ENCODE measurements at places on chromosomes 7 and 10.

GRCh38 chr7:108146070-108146842 is 16.1 kb upstream of the LAMB4 start:
- no peak for DNase-seq

DNA sequence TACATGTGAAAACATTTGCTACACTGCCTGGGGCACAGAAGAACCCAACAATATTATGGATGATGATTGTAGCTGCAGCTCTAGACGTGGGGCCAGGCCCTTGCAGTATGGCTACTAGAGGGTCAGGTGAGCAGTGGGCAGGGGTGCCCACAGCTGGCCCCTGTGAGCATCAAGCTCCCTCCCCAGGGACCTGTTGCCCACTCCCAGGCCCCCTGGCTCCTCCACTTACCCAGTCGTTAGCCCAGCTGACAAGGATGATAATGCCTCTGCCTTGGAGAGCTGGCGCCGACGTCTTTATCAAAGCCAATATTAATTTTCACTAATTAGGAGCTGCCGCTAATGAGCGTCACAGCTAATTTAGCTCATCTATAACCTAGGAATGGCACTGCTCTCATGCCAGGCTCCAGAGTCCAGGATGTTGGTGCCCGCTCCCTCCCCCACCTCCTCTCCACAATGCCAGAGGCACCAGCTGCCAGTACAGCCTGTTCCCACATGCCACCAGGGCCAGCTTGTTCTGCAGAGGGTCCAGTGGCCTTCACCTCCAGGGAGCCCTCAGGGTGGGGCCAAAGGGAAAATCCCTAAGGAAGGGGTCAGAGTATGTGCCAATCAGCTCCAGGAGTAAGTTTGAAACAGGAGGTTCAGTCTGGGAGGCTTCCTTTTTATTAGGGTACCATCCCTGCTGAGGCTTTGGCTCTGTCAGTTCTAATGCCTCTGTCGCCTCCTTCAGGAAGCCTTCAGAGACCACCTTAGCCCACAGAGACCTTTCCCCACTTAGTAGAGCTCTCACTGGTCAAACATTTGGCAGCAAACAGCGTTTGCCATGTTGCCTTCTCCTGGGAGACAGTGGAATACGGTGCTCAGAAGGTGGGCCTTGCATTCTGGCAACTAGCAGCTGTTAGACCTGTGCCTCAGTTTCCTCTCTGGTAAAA is 77.2 kb downstream of the CDH23 start:
- no peak for DNase-seq

- DNase-seq, result no peak
These were observed 23.6 kb downstream of the GNA12 start for GRCh38 chr7:2820508-2820934.

DNA sequence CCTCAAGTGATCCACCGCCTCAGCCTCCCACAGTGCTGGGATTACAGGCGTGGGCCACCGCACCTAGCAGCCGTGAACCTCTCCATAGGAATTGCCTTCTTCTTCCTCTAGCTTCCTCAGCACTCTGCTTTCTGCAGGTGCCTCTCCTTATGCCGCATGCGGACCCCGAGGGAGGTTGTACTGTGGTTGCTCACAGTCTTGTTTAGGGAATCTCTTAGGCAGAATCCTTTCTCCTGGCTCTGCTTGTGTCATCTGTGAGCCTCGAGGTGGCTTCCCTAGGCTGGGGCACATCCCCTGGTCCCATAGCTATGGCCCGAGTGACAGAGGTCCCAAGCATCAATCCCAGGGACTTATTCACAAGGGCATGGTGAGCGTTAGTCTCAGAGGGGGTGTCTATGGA is 33.2 kb upstream of the GIMAP8 start:
- no peak for DNase-seq

GRCh38 chr10:124323111-124323725 is 95.5 kb downstream of the OAT start:
- no peak for DNase-seq

DNA sequence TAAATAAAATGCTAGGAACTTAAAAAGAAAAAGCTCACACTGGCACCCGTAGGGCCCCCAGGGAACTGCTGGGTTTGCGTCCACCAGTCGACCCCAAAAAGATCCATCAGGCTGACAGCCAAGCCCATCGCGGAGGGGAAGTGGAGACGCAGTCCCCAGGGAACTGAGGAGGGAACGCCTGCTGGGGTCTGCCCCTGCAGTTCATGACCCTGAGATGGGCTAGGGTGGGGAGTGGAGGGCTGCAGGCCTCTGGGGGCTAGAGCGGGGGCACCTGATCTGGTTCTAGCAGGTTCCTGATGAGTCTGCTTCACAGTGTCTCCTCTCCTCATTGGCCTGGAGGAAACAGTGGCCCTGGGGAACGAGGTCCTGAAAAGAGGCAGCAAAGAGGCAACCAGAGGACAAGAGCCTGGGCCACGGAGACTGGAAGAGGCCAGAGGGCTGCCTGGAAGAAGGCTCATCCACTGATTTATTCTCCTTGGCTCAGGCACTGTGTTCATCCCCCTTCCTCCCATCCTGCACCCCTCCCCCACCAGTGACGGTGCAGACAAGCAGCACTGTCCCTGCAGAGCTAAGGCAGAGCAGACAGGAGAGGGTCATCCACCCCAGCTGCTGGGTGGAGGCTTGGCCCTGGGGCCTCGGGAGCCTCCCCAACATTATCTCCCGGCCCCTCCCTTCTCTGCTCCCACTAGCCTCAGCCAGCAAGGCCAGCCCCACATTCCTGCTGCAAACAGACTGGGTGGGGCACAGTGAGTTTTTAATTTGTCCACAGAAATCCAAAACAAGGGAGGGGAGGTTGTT is 24.7 kb upstream of the HSPA12A start:
- DNase-seq, result no peak

- peak; percentile 0 for DNase-seq
These were observed 6.2 kb downstream of the GPRIN2 start for GRCh38 chr10:46550076-46550790.

- DNase-seq, result no peak
These were observed 181.1 kb upstream of the ASAH2 start for GRCh38 chr10:50432211-50433009.

DNA sequence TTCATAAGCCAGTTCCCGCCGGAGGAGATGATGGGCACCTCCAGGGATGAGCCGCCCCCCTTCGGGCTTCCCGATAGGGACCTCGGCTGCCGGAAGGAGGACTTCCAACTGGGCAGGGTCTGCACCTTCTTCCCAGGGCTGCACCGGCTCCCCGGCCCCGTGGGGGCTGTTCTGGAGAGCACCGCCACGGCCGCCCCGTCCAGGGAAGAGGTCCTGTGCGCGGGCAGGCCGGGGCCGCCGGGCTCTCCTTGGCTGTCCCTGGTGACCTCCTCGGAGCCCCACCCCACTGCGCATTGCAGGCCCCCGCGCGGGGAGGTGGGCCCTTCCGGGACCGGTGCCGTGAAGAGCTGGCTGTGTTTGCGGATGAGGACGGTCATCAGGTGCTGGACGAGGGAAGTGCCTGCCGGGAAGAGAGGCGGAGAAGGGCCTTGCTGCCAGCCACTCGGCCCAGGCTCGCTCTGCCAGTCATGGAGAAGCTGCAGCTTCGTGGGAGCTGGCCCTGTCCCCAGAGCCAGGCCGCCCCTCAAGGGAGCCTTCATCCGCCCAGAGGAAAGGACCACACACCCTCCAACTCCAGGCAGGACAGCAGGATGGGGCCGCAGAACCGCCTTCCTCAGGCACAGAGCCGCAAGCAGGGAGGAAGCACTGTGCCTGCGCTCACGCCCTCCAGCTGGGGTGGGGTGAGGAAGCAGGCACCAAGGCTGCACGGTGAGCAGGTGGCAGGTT is 144.4 kb downstream of the MAPK8 start:
- no peak for DNase-seq

GRCh38 chr7:157667261-157667660 is 330.5 kb downstream of the DNAJB6 start:
- no peak for DNase-seq

DNA sequence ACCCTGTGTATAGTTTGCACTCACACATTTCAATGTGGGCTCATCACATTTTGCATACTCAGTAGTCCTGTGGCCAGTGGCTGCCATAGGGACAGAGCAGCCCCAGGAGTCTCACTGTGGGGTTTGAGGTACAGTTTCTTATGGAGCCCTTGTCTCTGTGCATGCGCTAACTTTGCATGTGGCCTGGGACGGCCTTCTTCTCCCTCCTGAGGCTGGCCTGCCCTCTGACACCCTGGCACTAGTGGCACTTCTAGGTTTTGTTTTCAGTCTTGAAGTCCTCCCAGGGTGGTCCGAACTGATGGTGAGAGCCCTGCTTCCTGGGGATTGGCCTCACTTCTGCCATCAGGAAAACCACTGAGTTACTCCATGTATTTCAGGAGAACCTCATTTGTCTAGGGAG is 21.2 kb downstream of the NACAD start:
- no peak for DNase-seq

GRCh38 chr10:1241973-1242935 is 186.1 kb downstream of the WDR37 start:
- no peak for DNase-seq

GRCh38 chr10:68987611-68988010 is 992 bp upstream of the KIFBP start:
- no peak for DNase-seq

- no peak for DNase-seq
These were observed 76.7 kb downstream of the EZH2 start for GRCh38 chr7:148807436-148807835.

DNA sequence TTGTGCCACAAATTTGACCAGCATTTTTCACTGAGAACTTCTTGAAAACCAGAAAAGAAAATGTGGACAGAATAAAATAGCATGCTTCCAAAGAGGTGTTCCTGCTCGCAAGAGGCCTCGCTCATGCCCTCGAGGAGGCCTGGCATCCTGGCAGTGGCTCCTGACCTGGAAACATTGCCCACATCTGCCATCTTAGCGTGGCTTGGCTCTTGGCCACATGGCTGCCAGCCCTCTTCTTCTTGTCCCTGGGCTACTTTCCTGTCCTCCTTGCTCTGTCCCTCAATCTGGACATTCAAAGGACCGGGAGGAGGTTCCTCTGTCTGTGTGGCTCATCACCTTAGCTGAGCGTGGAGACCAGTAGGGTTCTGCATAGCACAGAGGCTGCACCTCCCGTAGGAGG is 131.6 kb upstream of the TMEM72 start:
- no peak for DNase-seq

GRCh38 chr7:43927810-43928209 is 1.6 kb downstream of the UBE2D4 start:
- no peak for DNase-seq

GRCh38 chr7:127486654-127487053 is 94.1 kb upstream of the ZNF800 start:
- DNase-seq, result no peak

GRCh38 chr7:155709453-155709852 is 65.0 kb downstream of the RBM33 start:
- no peak for DNase-seq

DNA sequence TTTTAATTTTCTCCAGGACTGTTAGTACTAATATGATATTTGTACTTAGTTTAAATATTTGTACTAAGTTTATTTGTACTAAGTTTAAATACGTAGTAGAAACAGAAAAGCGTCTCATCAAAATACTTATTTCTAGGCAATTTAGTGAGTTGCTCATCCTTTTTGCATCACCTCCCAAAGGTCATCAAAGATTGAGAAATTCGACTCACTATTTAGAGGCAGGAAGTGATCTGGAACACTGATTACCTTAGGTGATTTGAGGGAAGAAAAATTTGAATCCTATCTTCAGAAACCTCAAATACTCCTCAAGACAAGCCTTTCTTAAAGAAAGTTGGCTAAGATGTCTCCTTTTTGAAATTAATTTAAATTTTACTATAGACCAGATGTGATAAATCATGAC is 14.5 kb downstream of the WNT16 start:
- DNase-seq, result no peak

DNA sequence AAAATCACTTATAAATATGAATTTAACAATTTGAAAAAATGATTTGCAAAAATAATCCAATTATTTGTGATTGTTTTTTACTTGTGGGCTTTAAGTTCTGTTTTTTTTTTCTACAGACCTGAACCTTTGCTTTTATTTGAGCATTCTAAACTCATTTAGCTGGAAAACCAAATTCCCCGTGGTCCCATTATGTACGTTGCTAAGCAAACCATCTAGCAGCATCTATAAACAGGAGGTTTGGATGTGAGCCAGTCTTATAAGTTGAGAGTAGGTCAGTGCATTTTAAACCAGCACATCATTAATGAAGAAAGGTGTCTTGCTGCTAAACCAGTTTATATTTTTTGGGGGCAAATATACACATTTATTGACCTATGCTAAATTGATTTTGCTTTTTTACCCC is 77.3 kb downstream of the LRRN3 start:
- DNase-seq, result no peak

DNA sequence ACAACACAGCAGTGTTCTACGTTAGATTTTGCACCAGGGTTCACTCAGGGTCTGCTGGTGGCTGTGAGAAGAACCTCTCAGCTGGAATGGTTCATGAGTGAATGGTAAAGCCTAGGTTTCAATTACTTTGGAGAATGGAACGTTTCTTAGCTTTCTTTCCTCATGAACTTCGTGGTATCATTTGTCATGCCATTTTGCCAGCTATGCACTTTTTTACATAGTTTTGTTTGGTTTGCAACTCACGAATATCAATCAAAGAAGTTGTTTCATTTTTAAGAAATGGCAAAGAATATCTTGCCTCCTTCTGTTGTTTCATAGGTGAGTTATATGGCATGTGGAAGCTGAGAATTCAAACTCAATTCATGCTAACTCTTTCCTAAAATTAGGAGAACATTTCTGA is 34.1 kb upstream of the RAB11FIP2 start:
- DNase-seq, result no peak

- no peak for DNase-seq
These were observed 21.5 kb downstream of the POLL start for GRCh38 chr10:101566333-101567164.

- DNase-seq, result no peak
These were observed 6.5 kb upstream of the GIMAP8 start for GRCh38 chr7:150443793-150444540.

DNA sequence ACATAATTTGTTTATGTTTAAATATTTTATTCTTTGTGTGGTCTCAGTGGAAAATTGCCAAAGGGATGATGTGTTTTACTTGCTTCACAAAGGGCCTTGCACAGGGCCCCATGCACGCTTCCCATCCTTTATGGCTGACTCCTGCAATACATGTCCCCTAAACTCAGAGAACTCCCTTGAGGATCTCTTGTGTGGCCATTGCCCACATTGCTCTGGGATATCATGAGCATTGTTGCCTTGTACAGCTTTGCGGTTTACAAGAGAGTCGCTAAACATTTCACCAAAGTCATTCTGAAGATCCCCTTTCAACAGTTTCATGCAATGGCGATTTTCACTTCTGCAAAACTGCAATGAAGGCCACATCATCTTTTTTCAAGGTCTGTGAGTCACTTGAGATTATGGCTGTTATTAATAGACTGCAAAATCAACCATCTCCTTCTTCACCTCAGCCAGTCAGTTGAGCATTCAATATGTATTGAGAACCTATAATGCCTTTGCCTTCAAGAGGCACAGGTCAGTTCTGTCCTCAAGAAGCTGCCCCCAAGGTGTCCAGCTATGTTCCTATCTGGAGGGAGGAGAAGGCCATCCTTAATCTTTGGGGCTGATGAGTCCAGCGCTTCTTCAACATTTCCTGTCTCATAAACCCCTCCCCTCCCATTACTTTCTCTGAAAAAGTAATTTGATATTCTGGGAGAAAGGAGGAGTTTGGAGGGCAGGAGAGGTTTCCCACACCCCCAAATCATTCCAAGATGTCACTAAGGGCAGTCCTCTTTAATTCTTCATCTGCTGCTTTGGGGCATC is 108.1 kb downstream of the CCDC71L start:
- no peak for DNase-seq
